ENCODE measurements at places on chromosomes 7 and 10.

- no peak for DNase-seq
These were observed 31.3 kb downstream of the TMEM270 start for GRCh38 chr7:73892003-73892999.

- DNase-seq: no peak
These were observed 14.2 kb downstream of the ENTPD7 start for GRCh38 chr10:99673492-99673891.

DNA sequence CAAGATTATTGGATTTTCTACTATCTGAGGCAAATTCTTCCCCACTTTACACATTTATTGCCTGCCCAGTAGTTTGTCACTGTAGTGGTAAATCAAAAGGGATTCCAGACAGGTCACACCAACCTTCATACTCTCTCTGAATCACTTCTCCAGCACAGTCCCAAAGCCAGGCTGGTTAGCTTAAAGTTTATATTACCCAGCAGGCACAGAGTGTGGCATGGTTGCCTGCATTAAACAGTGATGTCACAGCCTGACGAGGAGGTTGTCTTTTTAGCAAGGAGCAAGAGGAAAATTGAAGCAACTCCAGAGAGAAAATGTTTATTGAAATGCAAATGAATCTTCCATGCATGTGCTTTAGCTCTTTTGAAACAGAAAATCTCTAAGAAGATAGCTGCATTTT, 375.5 kb upstream of the CELF2 start:
- DNase-seq: no peak

DNA sequence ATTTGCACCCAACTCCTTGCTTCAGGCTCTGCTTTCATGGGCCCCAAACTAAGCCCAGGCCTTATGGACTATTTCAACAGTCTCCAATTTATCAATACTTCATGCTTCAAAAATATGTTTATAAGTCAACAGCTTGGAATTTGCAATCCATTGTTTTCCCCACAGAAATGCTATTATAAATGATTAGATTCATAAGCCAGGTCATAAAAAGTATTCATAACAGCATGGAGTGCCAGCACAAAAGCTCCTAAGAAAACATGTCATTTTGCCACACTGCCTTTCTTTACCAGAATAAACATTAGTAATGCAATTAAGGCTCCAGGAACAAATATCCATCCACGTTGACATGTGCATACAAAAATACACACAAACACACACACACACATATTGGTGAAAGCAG, 30.1 kb downstream of the OSBPL3 start:
- no peak for DNase-seq

- no peak for DNase-seq
These were observed 80.4 kb downstream of the UBE3C start for GRCh38 chr7:157219154-157219553.

DNA sequence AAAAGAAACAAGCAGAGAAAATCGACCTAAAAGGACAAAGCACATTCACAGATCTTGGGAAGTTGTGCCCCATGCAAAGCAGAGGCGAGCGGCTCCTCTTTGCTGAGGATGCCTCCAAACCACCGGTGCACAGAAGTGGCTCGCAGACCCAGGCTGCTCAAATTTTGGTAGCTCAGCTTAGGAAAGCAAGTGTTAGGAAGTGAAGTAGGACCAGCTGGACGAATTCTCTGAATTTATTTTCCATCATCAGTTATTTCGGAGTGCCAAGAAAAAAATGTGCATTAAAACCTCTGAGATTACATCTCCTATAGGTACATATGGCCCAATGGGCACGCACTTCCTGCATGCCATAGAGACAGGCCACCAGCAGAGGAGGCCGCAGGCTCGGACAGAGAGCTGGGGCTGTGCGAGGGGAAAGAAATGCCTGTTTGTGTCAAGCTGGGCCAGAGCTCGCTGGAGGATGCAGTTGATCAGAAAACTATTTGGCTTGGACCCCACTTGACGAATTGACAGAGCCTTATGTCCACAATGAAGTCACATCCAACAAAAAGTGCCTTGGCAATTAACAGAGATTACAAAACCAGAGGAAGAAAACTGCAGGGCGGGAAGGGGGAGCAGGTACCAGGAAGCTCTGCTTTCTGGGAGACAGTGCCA, 122.3 kb upstream of the LYZL2 start:
- DNase-seq: no peak

DNA sequence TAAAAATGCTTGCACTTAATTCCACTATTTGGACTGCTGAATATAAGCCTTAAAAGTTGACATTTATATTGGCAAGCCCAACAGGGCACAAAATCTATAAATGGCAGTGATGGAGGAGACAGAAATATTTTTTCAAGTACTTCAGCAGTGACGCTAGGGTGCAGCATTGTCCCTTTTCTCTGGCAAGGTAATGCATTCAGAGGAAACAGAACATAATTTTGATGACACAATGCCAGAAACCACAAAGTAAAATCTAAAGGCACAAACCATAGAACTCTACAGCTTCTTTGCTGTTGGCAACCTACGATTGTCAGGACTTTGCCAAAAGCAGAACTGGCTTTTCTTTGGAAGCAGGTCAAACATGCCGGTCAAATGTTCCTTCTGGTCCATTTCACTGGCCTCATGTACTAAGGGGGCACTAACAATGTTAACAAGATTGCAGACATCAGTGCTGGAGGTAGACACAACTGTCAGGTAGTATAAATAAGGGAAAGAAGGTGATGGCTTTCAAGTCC, 30.9 kb upstream of the FAM133B start:
- peak; percentile 44 for DNase-seq

GRCh38 chr10:76192151-76192550, 760.7 kb downstream of the LRMDA start:
- DNase-seq: no peak

- no peak for DNase-seq
These were observed 85.0 kb downstream of the KMT2E start for GRCh38 chr7:105098863-105099515.

DNA sequence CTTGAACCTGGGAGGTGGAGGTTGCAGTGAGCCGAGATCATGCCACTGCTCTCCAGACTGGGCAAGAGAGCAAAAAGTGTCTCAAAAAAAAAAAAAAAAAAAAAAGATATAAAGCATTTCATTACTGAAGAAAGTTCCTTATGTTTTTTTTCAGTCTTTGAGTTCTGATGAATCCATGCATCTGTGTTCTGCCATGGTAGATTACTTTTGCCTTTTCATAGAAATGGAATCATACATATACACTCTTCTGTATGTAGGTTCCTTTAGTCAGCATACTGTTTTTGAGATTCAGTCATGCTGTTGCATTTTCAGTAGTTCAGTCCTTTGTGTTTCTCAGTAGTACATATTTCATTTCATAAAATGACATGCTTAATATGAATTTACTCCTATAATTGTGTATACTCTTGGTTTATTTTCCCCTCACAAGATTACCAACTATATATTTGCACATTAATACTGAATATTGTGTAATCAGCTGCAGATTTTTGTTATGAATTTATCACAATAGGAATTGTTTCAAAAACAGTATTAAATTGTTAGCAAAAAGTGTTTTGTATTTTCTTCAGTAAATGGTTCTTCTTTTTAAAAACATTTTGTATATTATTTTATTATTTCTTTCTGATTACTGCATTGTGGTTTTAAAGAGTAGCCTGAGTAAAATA, 2.8 kb upstream of the ZNF777 start:
- no peak for DNase-seq

DNA sequence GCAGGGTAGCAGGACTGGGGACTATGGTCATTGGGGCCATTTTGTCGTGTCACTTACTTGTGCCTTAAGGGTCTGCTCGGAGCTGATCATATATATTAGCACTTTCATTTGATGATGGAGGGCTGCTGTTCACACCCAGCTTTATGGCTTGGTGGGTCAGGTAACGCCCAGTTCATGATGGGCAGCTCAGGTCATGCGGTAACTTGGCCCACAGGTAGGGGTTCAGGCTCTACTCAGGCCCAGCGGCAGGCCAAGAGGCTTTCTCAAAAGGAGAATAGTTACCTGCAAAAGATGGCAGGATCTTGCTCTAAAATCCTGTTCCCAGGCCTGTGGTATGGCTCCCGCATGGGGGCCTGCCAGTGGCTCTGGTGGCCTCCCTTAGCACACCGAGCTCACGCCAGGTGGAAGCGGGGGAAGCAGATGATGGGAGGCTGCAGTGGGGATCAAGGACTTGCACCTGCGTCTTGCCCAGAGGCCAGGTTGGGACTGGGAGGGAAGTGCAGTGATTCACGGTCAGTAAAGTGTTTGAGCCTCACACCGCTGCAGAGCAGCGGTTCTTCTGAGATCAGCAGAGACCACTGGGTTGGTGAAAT, 109.5 kb downstream of the ADCY1 start:
- no peak for DNase-seq

DNA sequence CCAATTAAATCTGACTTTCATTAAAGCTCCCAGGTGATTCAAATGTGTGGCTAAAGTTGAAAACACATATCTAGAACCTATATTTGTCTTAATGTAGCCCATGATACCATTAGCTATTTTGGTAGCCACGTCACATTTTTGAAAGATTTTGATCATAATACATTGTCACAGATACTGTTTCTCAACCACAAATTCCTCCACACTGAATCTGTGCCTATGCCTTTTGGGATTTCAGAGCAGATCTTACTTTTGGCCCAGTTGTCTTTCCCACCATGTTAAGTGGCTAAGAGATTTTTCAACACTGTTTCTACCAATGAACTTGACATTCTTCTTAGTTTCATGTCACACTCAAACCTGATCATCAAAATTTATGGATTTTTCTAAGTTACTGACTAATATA, 47.4 kb downstream of the CH25H start:
- no peak for DNase-seq

DNA sequence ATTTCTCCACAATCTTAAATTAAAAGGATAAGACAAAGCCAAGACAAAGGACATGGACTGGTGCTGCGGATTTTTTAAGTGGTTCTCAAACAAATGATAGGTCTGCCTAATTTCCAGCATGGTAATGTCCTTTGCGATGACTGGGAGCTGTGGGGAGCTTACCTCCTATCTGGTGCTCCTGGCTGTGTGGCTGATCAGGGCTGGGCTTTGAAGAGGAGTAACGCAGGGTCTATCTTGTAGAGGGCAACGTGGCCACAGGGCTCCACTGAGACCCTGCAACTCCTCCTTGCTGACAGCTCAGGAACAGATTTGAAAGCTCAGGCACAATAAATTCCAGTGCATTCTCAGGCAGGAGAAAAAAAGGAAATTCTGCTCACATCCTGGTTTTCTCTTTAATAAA, 103.1 kb upstream of the SFMBT2 start:
- DNase-seq: no peak

- no peak for DNase-seq
These were observed 219.3 kb upstream of the MKLN1 start for GRCh38 chr7:131108212-131108940.

All from stimulated activated CD8-positive, alpha-beta memory T cell treated with anti-CD3 and anti-CD28 coated beads, Interleukin-4, amount 100 ng/mL, for 4 hours (primary cell).